Esophagus squamous epithelium (tissue), 5 donors: ENCODE measurements at places on chromosomes 3 and 15. TPM values are rescaled to one million over a fixed set of nuclear protein-coding genes. Genes with fewer than 3 reads are reported as not detected.

Gene MOBP
- not detected for total RNA-seq

DNA sequence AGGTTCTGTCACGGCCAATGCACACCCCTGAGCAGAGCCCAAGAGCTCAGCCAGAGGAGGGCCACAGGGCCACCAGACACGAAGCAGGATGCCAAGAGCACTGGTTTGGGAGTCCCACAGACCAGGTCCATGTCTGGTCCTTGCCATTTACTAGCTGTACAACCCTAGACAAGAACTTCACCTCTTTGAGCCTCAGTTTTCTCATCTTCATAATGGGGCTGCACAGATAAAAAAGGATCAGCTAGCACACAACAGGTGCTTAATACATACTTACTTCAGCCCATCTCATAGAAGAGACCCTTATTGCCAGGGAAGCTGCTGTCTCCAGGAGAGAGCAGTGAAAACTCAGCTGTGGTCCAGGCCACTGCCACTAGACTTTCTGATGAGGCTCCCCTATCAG lies 152.0 kb downstream of the NUP210 start:
- no peak for DNase-seq

GRCh38 chr3:69660631-69661030 lies 78.6 kb upstream of the MITF start:
- no peak for DNase-seq

Gene CP
- not detected for total RNA-seq

DNA sequence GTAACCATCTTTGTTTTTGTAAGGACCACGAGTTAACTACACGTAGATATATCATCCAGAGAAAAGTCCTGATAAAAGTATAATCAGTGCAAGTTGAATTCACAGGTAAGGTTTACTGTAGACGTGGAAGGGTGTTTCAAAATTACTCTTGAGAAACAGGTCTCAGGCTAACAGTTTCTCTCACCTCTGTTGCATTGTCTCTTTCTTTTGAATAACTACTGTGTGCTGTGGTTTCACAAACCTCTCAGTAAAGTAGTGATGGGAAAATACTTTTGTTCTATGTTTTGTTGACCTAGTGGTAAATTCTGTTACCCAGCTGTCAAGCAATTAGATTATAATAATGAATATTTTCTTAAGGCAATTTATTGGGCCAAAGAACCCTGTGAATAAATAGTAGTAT lies 75.2 kb downstream of the RBMS3 start:
- DNase-seq: no peak

DNA sequence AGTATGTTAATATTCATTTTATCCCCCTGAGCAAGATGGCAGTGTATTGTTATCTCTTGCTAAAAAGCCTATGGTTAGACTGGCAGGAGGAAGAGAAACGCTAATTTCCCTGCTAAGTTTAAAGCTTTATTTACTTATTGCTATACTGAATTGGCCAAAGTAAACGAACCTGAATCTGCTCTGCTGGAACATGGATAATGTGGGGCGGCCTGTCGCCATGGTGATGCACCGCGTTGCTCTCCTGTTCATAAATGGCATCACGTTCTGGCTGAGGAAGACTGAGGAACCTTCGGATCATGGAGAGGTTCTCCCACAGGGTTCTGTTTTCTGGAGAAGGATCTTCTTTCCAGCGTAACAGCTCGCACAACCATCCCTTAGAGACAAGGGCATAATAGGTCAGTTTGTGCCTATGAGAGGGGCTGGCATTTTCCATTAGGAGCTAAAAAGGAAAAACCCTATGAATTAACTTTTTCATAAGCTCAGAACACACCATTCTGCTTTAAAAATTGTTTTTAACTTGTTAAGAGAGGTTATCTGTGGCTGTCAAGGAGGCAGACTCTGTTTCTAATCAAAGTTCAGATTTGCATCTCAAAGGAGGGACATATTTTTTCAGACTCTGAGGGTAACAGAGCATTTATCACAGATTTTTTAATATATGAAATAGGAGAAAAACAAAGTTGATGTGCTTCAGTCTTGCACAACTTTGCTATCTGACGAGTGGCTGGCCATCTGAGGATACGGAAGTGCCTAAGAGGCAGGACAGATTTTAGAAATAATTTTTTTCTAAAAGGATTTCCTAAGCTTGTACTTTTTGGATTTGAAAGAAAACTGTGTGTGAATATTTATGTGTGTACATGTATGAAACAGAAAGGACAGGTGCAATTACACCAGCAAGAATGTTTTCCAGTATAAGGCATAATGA lies 73.1 kb downstream of the SATB1 start:
- no peak for DNase-seq

- no peak for DNase-seq
These were observed 65.8 kb downstream of the PDE8A start for GRCh38 chr15:85047271-85047948.

DNA sequence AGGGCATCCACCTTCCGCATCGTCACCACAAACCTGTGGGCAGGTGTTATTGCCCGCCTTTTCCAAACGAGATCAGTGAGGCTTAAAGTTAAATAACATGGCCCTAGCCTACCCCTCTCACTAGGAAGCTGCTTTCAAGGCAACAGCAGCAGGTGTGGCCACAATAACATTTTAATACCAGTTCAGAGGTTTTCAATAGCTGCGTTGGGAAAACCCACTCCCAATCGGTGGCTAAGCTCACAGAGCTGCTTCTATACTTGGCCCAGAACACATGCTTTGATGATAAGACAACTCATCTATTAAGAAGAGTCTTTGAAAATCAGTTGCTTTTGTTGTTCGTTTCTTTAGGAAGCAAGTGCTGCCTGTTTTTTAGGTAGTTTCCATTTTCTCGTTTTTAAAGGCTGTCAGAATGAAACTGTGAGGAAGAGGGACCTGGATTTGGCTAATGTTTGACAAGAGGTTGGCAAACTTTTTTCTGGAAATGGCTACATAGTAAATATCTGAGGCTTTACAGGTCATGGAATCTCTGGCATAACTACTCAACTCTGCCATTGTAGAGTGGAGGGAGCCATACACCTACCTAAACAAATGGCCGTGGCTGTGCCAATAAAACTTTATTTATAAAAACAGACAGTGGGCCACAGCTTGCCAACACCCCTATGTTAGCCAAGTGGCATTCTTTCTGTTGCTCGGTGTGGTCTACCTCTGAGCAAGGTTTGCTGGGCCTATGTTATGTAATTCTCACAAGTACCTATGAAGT lies 179.6 kb downstream of the FEZF2 start:
- no peak for DNase-seq

- no peak for DNase-seq
These were observed 277.2 kb downstream of the CHST2 start for GRCh38 chr3:143396790-143397189.

DNA sequence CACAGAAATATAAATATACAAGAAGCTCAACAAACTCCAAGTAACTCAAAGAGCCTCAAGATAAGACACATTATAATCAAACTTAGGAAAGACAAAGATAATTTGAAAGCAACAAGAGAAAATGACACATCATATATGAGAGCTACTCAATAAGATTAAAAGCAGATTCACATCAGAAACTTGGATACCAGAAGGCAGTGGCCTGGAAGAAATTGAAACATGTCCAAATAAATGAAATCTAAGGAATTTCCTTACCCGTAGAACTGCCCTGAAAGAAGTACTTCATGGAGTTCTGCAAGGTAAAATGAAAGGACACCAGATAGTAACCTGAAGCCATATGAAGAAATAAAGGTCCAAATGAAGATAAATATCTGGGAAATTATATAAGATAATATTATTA lies 113.9 kb downstream of the LSAMP start:
- DNase-seq: no peak

Gene ACOX2
- total RNA-seq: 9.6 TPM

- DNase-seq: no peak
These were observed 111.7 kb downstream of the NUP210 start for GRCh38 chr3:13308380-13308801.

DNA sequence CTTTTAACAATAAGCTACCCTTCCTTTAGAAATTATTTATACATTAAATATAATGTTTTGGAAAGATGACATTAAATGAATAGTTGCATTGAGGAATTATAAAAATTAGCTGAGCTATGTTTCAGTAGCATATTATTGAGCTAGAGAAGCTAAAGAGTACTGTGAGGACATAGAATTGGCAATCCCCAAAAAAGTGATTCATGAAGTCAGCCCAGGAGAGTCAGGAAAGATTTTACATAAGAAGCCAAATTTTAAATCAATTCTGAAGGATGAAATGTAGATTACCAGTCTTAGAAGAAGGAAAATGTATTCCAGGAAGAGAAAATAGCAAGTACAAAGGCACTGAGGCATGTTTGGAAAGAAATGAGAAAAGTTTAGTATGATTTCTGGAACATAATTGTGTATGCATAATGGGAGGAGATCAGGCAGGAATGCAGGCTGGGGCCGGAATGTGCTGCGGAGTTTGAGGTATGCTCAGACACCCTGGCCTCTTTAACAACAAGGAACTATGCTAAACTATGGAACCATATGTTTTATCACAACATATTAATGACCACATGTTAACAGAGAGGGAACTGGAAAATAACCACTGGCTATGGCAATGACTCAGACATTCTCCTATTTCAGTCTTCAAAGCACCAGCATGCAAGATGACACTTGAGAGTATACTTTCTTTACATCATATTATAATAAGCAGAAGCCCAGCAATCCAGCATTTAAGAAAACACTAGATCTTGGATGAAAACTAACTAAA lies 103.3 kb upstream of the COL8A1 start:
- no peak for DNase-seq

Gene SMAD6
- 2.5 TPM for total RNA-seq

Gene LINGO1
- 1.2 TPM for total RNA-seq

Gene STT3B
- 82.1 TPM for total RNA-seq

Gene MKRN2OS
- 1.3 TPM for total RNA-seq

DNA sequence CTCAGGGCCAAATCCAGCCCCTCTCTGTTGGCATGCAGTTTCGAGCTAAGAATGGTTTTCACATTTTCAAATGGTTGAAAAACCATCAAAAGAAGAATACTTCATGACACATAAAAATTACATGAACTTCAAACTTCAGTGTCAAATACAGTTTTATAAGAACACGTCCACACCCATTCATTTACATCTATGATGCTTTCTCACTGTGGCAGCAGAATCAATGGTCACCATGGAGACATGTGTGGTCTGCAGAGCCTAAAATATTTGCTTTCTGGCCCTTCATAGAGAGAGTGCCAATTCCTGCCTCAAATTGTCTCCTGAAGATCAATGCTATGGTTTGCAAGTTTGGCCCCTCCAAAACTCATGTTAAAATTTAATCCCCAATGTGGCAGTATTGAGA lies 405.8 kb downstream of the OCA2 start:
- DNase-seq: no peak

Gene HTR3E
- total RNA-seq: not detected
